ENCODE measurements at places on chromosomes 5 and 9.

DNA sequence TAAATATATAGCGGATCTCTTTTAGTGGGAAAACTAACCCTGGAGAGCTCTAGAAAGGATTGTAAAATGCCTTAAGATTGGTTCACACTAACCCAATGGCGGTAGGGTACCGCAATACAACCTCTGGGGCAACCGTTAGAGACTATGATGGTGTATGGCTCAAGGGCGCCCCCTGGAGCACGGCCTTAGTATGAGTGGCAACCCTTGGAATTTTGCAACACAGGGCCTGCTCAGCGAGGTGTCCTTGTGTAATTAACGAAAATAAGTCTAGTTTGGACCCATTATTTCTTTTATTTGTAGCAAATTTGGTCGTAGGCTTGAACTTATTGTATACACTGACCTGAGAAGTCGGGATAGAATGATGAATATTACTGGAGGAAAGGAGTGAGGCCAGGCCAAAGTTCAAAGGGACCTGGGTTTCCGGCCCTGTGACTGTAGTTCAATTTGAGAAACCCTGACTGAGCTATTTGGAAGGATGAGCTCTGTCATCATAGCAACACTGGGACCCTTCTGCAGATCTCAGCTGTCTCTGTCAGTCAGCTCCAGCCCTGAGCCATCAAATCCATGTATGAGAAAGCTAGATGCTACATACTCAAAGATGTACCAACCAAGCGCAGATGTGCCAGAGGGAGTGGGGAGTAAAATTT is 54.8 kb downstream of the CAMK4 start:
- DNase-seq = peak; percentile 77

GRCh38 chr9:83622939-83623678 is at the start of gene IDNK:
TSS of gene IDNK (plus strand) at chr9:83623143. CDS start at chr9:83623172, 29 bp downstream.
- DNase-seq = peak; percentile 24

- no peak for DNase-seq
Measured at GRCh38 chr9:100427366-100428263, 672 bp downstream of the MSANTD3 start.

GRCh38 chr5:125043781-125044391 is 297.4 kb upstream of the ZNF608 start:
- no peak for DNase-seq

DNA sequence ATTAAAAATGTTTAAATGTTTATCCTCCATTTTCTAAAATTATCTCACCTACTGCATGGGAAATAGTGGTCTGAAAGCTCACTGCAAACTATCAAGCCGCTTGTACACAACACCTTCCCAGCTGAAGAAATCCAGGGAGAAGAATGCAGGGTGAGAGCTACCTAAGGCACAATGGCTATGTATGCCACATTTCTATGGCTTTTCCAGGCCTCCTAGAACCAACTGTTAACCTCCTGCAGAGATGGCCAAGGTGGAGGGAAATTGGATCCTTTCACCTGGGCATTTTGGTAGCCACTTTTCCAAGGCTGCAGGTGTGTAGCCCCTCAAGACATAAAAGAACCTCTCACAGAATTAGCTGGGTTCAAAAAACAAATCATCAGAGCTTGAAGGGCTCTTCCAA is 286.4 kb downstream of the EBF1 start:
- DNase-seq = no peak

DNA sequence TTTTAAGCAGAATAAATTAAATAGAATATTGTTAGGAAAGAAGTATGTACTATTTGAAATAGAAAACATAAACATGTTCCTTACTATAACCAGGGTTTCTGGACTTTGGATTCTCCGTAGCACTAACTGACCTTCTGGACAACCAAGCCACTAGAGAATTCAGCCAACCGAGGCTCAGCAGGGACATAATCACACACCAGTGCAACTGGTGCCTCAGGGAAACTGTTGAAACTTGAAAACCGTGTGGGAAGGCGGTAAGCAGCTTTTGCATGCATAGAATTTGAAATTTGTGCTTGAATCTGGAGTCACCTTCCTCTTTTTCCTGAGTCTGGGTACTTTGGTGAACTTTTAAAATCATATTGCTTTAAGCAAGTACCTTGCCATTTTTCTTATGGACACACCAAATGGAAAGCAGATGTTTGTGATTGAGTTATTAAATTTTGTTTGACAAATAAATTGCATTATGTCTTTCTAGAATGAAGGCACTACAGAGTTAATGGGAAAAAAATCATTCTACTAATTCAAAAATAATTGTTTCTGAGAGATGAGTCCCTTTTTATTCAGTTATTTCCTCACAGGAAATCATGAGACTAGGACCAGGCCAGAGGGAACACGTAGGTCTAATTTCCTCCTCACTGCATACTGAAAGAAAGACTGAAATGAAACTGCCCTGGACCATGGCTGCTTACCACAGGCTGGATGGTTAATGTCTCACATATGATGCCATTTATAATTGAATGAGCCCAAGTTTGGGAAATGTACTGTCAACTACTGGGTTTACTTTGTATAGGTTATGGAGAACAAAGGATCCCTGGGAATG is 20.6 kb upstream of the SCAMP1 start:
- no peak for DNase-seq

DNA sequence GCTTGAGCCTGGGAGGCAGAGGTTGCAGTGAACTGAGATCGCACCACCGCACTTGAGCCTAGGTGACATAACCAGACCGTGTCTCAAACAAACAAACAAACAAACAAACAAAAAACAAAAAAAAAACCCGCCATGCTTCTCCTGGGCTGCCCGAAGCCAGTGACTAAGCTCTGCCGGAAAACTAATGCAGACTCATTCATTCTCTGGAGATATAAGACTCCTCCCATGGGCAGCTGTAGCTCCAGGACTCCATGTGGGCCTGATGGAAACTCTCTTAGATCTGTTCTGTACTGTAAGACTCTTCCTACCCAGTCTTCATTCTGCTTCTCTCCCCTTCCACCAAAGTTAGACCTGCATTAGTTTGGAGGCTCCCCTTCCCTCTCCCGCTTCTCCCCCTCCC is 11.1 kb downstream of the GLDC start:
- no peak for DNase-seq

- DNase-seq = no peak
Measured at GRCh38 chr5:146101646-146102045, 3.7 kb downstream of the PLAC8L1 start.

GRCh38 chr5:53942724-53943123 is 367.6 kb downstream of the ARL15 start:
- no peak for DNase-seq

GRCh38 chr5:55917402-55918086 is 66.4 kb downstream of the IL31RA start:
- no peak for DNase-seq

DNA sequence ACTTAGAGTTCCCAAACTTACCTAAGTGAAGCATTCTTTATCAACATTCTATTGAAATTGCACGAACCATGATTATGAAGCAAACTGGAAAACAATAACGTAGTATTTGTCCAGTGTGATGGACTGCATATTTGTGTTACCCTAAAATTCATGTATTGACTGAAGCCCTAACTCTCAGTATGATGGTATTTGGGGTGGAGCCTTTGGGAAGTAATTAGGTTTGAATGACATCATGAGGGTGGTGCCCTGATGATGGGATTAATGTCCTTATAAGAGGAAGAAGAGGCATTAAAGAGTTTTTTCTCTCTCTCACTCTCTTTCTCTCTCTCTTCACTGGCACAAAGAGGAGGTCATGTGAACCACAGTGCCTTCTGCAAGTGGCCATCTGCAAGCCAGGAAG is 365.4 kb upstream of the PTGER4 start:
- DNase-seq = no peak

DNA sequence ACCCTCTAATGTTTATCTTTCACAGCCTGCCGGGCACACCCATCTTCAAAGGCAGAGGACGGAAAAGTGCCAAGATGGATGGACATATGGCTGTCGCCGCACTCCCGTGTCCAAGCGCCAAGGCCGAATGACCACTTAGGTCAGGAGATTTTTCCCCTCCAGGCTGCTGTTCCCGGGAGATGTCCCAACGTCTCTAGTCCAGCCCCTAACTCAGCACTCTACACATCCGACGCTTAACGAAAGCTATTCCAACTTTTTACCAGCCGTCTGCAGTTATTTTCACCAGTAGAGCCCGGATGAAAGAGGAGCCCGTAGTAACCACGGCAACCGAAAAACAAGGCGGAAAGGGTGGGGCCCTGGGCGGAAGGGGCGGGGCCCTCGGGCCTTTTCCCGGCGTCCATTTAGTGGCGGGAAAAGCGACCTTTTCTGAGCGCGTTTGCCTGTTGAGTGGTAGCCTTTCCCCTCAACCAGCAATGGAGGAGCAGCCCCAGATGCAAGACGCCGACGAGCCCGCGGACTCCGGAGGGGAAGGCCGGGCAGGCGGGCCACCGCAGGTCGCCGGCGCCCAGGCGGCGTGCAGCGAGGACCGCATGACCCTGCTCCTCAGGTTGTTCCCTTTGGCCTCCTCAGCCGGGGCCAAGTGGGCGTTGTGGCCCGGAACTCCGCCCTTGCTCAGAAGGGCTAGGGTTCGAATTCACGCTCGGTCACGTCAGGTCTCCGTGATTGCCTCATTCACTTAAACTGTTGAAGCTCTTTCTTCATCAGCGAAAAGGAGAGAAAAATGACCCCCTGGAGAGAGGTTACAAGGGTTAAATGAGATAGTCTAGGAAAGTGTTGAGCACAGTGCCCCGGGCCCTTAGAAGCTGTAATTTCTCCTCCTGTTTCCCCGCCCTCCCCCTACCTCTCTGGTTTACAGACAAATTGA is at the start of gene CENPH:
CENPH (plus strand) TSS at position 422 of the 925 bp plus-strand sequence; CDS start at position 474, 52 bp downstream.
- peak; percentile 75 for DNase-seq

GRCh38 chr9:16671591-16672137 is 198.8 kb downstream of the BNC2 start:
- no peak for DNase-seq

DNA sequence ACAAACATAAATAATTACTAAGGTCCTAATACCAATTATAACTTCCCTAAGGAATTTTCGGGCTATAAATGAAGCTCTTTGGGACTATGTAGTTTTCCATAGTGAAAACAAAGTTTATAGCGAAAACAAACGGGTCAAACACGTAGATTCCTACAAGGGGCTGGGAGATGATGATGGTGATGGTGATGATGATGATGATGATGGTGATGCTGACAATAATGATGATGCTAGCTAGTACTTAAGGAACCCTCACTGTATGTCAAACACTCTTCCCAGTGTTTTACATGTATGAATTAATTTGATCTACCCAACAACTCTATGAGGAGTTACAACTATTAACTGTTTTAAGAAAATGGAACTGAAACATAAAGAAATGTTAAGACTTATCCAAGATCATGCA is 63.7 kb upstream of the PIK3R1 start:
- no peak for DNase-seq

DNA sequence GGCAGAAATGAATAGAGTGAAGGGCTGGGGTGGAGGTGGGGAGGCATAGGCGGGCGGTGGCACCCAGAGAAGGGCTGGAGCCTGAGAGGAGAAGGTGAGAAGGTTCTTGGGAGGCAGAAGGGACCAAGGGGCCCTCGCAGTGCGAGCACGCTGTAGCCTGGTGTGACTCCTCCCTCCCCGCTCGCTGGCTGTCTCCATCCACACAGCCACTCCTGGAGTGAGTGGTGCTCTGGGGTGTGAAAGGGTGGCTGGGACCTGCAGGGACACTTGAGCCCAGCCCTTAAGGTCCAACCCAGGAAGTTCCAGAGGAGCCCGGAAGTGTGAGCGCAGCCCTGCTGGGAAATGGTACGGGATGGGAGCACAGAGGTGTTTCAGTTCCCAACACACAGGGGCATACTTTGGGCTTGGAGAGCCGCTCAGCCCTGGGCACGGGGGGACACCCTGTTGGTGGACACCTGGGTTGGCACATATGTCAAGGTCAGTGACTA is 9.3 kb upstream of the SCGB3A1 start:
- no peak for DNase-seq

GRCh38 chr9:36485647-36486328 is 85.7 kb upstream of the RNF38 start:
- no peak for DNase-seq

DNA sequence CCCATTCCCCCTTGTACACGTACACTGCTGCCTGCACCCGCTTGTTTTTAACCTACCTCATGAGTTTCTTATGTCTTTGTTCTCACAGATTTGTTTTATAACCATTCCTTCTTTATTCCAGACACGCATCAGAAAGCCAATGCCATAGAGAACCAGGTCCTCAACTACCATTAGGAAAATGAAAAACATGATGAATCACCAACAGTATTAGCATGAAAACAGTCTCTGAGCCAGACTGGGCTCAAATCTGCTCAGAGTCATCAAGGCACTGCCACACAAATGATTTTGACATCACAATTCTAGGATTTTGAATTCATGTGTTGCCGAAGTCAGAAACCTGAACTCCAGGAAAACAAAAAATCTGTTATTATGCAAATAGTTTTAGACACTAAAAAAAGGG is 394.1 kb upstream of the GRIA1 start:
- no peak for DNase-seq

GRCh38 chr9:88015606-88016005 is 41.3 kb upstream of the CDK20 start:
- DNase-seq = no peak

GRCh38 chr9:135247227-135247930 is 159.9 kb downstream of the OLFM1 start:
- no peak for DNase-seq

DNA sequence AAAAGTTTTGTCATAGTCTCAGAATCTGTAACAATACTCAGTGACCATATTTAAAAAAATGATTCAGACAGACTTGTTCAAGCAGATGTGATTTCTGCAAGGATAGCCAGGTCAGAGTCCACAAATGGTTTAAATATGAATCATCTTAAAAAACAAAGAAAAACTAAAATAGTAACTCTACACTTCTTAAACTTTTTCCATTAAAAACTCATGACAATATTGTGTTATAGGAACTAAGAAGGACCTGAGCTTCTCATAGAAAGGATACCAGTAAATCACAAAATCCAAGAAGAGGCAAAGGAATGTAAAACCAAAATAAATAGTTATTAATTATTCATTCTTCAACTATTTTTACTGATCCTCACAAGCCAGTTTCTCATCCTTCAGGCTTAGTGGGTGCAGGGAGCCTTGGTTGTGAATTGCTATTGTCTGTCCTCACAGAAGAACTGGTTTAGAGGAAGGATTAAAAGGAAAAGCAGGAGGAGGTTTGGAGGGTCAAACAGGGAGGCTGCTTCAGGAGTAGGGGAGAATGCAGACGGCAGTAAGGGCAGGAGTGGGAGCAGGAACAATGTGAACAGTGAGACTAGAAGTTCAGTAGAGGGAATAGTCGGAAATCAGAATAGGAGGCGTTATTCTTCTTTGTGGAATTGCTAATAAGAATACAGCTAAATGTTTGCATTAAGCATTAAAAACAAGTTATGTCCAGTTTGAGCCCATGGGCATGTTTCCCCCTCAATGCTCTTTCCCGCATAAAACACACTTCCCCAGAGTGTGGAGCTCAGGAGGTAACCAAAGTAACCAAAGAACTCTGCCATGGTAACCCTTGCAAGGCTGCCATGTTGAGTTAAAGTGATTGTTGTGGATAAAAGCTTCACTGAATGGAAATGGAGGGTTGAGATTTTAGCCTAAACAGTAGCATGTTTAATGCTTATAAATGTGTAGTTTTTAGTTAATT is 110.7 kb downstream of the CCDC192 start:
- no peak for DNase-seq

- DNase-seq = no peak
Measured at GRCh38 chr9:113973963-113974413, 97.9 kb downstream of the ZNF618 start.

GRCh38 chr5:31412324-31412723 is 119.6 kb downstream of the DROSHA start:
- no peak for DNase-seq
